ENCODE measurements at places on chromosomes 3 and 15. TPM values are rescaled to one million over a fixed set of nuclear protein-coding genes. Genes with fewer than 3 reads are reported as not detected.

The SERPINI2 gene
- total RNA-seq = not detected

The MEIS2 gene
- 103 TPM for total RNA-seq

The GUCA1C gene
- total RNA-seq = not detected

The UROC1 gene
- total RNA-seq = not detected

The SAMD7 gene
- total RNA-seq = not detected

DNA sequence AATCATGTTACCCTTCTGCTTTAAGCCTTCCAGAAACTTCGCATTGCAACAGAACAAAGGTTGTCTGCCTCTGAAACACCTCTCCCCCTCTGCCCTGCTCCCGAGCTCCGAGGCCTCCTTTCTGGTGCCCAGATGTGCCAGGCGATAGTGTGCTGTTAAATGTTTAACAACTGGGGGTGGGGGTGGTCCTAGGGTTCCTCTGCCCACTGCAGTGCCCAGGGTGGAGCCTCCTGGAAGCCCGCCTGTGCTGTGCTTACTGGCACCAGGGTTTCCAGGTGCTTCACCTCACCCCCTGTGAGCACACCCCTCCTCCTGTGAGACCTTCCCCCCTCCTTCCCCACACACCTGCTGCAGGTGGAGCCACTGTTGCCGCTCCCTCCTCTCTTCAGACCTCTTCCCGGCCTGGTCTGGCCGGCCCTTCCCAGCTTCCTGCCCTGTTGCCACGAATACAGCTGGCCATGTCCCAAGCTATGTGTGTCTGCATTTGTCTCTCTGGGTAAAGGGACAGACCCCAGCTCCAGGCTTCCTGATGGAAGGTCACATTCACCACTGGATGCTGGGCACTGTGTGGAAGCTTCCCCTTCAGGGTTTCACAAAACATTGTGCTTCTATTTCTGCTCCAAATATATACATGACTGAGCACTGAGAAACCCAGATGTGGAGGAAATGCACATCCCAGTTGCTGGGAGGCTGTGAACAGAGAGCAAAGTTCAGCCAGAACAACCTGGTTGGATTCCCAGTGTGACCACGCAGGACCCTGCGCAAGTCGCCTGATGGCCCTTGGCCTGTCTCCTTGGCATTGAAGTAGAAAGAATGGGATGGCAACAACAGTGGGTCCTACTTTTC, 37.2 kb downstream of the MGLL start:
- DNase-seq = no peak

GRCh38 chr3:160779040-160779439, 23.0 kb downstream of the PPM1L start:
- DNase-seq = no peak

DNA sequence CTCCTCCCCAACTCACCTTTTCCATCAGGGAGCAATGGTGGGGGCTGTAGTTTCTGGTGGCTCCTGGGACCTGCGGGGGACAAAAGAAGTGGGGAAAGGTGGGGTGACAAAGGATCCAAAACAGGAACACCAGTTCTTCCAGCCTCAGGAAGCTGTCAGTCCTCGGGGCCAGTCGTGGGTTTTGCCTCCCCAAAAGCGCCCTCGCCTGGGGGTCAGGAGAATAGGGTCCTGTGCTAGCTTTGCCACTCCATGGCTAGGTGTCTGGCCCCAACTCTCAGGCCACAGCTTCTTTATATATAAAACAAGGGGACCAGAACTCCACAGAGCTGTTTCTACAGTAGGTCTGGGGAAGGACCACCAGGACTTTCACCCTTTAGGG, 4.0 kb downstream of the CCDC9B start:
- DNase-seq = no peak

DNA sequence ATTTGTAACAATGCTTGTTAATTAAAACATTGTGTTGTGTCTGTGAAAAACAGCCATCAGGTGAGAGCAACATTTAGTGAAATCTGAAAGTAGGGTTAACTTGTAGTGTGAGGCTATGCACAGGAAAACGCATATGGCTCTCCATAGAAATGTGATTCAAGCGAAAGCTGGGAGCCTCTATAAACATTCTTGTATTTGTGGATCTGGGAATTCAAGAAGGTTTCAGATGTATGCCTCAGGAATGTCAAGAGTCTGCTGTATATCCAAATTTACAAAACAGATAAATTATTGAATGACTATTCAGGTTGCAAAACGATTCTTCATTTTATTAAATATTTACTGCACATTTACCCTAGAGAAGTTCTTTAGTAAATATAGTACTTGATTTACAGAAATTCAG, 166.0 kb downstream of the THSD4 start:
- DNase-seq = no peak

GRCh38 chr3:15272426-15273196, 59.8 kb downstream of the SH3BP5 start:
- no peak for DNase-seq
